ENCODE measurements at places on chromosomes 12 and 14.

DNA sequence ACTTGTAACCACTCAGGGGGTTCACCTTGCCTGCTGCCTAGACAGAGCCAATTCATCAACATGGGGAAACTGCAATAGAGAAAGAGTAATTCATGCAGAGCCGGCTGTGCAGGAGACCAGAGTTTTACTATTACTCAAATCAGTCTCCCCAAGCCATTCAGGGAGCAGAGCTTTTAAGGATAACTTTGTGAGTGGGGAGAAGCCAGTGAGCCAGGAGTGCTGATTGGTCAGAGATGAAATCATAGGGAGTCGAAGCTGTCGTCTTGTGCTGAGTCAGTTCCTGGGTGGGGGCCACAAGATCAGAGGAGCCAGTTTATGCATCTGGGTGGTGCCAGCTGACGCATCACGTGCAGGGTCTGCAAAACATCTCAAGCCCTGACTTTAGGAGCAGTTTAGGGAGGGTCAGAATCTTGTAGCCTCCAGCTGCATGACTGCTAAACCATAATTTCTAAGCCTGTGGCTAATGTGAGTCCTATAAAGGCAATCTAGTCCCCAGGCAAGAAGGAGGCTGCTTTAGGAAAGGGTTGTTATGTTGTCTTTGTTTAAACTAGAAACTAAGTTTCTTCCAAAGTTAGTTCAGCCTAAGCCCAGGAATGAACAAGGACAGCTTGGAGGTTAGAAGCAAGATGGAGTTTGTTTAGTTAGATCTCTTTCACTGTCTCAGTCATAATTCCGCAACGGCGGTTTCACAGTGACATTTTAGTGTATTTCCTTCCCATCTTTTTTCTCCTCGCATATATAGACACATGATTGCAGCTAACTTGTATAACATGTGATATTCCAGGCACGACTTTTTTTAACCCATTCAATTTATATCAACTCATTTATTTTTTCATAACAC is 68.9 kb upstream of the NCOR2 start:
- peak; percentile 29 for DNase-seq

DNA sequence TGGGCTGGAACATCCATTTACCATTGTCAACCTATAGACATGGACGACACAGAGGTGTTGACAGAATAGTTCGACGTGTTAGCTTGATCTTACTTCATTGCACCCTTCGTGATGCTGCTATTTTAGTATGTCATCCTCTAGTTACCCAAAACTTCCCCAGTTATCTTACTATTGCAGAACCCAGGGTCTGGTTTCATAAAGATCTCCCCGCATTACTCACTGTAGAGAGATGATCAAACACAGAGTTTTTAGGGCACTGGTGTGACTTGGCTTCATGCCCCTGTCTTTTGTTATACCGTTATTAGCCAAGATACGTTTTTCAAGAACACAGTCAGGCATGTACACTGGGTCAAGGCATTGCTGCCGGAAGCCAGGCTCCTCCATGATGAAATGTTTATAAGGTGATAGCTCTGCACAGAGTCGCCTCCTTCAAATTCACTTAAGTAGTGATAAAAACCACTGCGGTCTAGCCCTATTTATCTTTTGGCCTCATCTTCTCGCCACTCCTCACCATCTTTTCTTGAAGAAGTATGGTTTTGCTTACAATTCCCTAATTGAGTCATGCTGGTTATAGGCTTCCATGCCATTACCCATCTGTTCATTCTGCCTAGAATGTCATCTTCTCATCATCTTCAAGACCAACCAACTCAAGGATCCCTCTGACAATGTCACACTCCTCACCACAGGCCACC is 1127.9 kb downstream of the VRK1 start:
- DNase-seq = no peak

- DNase-seq = no peak
These were observed 84.8 kb downstream of the PRKCH start for GRCh38 chr14:61406198-61406597.

DNA sequence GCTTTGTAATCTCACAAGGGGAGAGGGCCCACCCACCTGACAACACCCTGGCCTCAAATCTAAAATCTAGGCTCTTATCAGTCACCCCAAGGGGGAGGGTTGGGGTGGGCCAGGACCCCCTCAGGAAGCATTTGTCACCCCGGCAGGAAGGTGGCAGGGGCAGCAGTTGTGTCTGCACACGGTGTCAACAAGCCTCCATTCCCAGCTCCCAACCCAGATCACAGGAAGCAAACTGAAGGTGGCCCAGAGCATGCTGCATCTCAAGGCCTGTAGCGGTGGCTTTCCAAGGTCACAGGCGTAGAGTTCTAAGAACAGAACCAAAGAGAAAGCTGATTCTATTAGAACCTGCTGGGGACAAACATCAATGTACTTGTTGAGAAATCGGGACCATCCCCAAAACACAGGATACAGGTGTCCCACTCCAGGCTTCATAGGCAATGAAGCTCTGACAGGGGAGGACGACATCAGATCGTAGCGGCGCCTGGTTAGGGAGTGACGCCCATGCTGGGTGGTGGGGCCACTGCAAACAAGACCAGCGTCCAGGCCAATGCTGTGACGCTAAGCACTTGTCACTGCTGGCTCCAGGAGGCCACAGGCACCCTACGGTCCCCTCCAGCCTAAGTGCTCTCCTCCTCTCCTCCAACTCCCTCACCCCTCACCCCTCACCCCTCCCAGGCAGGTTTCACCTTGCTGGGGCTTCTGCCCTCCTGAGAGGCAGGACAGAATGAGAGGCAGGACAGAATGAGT is 52.9 kb downstream of the CCDC88C start:
- no peak for DNase-seq

GRCh38 chr12:39007619-39008018 is 102.2 kb upstream of the CPNE8 start:
- DNase-seq = no peak

DNA sequence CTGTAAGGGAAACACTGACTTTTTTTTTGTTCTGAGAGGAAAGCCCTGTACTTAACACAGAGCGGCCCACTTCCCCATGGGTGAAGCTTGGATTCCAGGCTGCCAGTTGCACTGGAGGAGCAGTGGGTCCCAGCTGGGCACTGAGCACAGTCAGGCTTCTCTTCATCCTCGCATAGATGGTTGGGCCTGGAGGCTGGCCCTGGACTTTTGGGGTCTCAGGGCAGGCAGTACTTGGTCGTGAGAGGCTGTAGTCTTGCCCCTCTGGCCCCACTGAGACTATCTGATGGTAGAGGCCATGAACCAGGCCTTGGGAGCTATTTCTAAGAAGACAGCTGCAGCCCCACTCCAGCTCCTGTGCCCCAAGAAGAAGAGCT is 6.2 kb upstream of the LHX5 start:
- DNase-seq = no peak

- no peak for DNase-seq
These were observed 29.4 kb downstream of the ABCC9 start for GRCh38 chr12:21911832-21912231.

DNA sequence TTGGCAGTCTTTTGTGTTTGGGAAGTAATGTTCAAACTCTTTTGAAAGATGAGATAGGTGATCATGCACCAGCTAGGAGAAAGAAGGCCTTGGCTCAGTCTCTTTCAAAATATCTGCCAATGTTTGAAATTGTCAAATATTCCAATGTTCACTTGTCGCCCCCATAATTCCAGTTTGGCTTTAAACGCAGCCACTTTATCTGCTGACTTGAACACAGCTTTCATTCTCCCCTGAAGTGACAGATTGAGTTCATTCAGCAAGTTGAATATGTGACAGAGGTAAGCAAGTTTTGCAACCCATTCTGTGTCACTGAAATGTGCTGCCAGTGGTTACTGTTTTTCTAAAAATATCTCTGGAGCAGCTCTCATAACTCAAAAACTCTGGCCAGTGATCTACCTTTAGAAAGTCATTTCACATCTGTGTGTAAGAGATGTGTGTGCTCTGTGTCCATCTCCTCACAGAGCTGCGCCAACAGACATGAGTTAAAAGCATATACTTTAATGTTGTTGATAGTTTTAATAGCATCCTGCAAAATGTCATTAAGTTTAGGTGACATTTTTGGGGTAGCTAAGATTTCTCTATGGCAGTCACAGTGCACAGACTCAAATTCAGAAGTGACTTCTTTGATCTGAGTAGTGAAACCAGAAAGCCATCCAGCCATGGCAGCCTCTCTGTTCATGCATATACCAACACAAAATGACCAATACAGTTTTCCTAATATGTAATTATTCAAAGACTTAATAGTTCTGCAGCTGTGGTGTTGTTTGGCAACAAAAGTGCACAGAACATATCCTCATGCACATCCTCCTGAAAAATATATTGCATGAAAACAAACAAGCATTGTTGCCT is 614.3 kb upstream of the MIS18BP1 start:
- DNase-seq = no peak

GRCh38 chr14:79342942-79343341 is 868.4 kb downstream of the DIO2 start:
- no peak for DNase-seq

DNA sequence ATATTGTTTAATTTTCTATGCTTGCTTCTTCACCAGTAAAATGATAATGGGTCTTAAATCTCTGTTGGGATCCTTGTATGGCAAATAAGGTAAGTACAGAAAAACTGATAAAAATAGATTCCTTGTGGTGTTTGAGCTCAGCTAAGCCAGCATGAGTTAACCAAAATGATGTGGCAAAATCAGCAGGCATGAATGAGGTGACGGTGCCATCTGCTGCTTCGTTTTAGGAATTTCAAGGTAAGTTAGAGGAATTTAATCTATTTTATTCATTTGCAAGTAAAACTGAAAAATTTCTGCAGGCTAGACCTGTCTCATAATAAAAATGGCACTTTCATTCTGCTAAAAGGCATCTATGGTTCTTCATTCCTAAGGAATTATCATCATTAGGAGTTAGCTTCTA is 10.0 kb upstream of the CLEC7A start:
- peak; percentile 8 for DNase-seq

DNA sequence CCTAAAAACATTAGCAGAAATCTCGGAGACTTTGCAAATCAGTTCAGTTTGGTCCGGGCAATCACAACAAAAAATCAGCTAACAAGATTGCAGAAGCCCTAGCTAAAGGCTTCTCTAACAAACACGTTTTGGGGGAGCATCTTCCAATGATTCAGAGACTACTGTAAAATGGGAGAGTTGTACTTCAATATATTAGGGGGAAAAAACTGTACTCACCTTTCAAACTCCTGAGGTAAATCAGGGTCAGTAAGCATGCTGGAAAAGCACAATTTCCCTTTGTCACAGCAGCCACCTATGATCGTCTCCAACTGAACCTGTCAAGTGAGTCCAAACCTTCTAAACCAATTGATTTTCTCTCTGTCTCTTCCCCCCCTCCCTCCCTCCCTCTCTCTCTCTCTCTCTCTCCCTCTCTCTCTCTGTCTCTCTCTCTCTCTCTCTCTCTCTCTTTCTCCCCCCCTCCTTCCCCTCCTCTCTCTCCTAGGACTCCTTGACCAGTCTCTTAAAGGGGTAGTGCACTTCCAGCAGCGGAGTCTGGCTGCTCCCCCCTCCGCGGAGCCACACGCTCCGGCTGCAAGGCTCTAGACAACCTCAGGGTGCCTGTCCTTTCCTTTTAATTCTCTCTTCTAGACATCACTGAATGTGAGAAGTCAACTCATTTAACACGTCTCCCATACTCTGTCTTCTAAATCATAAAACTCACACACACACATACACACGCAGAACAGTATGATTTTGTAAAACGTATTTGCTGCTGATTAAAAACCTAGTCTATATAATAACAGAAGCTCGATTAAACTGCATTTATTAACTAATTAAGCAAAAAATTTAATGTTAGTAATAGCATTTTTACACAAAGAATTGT is at the start of gene SOX5:
Gene SOX5, minus strand, starts transcription at position 323 of the 862 bp plus-strand sequence. Its CDS starts 69 bp downstream, at position 254.
- no peak for DNase-seq

DNA sequence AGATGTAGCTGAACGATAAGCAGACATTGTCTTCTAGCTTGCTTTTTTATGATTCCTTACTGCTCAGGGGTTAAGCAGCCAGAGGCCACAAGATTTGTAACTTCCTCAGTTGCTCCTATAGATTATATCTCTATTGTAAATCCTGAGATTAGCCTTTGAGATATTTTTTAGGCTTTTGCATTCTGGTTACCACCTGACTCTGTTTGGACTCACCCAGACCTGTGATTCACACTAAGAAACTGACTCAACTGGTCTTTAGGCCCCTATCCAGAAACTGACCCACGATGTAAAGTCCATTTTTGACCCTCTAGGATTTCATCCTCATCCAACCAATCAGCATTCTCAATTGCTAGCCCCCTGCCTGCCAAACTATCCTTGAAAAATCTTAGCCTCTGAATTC is 194.4 kb downstream of the RASSF9 start:
- no peak for DNase-seq

DNA sequence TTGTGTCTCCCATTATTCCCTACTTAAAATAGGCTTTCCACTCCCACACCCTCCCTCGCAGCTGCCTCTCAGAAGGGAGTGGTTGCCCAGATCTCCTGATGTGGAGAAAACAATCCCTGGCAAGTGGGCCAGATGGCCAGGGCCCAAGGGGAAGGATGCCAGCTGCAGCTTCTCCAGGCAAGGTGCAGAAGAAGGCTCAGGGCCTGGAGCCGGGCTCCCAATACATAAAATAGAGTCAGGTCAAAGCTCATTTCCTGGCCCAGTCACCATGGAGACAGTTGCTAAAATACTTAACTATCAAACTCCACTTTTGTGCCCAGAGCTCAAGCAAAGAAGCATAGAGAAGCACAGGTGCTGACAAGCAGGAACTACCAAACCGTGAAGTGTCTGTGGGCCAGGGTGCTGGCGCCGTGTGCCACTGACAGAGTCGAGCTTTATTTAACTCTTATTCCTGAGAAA is 45.7 kb upstream of the ITPR2 start:
- no peak for DNase-seq

- DNase-seq = peak; percentile 66
These were observed 187.7 kb downstream of the GALC start for GRCh38 chr14:87805315-87805723.

- DNase-seq = no peak
These were observed 15.9 kb downstream of the ZFYVE21 start for GRCh38 chr14:103731481-103731880.

- DNase-seq = no peak
These were observed 10.8 kb downstream of the TMEM52B start for GRCh38 chr12:10189653-10190052.

- no peak for DNase-seq
These were observed 498.7 kb downstream of the TMEM121 start for GRCh38 chr14:106024983-106025604.

DNA sequence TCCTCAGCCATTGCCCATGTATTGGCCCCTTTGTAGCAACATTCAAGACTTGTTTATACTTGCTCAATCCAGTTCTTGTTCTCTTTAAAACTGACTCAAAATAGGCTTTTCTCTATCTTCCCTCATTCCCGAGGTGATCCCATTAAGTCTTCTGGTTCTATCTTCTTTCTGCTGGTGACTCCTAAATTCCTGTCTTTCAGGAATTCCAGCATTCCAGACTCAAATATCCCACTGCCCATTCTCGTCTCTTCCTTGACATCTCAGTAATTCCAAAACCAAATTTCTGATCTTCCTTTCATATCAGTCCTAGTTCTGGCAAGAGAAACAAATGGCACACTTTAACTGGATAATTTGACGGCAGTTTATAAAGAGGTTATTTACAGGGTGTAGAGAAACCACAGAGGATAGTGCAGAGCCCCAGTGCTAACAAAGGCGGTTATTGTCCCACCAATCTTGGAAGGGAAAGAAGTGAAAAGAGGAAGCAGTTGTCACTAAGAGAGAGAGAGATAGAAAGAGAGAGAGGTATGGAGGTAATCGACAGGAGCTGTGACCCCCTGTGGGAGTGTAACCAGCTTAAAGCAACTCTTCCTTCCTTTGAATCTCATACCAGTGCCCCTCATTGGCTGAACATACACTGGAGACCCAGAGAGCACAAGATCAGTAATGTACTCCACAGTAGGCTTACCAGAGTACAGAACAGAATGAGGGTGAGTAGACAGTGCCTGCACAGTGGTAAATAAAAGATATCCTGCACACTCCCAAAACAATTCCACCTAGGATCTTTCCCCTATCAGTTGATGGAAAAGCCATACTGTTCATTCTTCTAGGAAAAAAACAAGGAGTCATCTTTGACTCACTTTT is 177.6 kb upstream of the LMNTD1 start:
- DNase-seq = no peak

Measured in stimulated activated CD4-positive, alpha-beta T cell treated with anti-CD3 and anti-CD28 coated beads, Interleukin-12 subunit alpha, Interleukin-12 subunit beta, amount 100 ng/mL, for 48 hours (primary cell).